ENCODE measurements at places on chromosomes 2 and 18.
A peak's percentile ranks its signal among the peaks of the same experiment; 100 is the strongest.

GRCh38 chr2:60496956-60497355, 56.5 kb downstream of the BCL11A start:
- no peak for DNase-seq

GRCh38 chr2:232120911-232121310, 159.4 kb downstream of the DIS3L2 start:
- no peak for DNase-seq

GRCh38 chr2:149585166-149585885, 2.2 kb downstream of the MMADHC start:
- DNase-seq, result no peak

DNA sequence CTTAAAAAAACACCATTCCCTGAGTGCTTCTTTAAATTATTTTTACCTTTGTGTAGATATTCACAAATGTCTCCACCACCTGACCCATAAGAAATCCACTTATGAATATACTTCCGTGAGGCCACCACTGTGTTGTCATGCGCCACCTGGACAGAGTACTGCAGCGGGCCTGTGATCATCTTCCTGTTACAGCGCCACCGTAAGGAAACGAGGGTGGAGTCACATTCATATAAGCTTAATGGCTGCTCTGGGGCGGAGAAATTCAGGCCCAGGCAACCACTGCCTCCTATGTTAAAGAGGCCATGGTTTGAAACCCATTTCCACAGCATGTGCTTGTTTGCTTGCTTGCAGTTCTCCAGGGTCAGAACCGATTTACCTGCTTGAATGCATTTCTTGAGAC, 17.7 kb downstream of the PLA2R1 start:
- DNase-seq, result no peak

GRCh38 chr2:174492963-174493431, 6.2 kb upstream of the GPR155 start:
- DNase-seq, result no peak

GRCh38 chr2:23824777-23825212, 102.1 kb downstream of the ATAD2B start:
- DNase-seq, result peak; percentile 75

DNA sequence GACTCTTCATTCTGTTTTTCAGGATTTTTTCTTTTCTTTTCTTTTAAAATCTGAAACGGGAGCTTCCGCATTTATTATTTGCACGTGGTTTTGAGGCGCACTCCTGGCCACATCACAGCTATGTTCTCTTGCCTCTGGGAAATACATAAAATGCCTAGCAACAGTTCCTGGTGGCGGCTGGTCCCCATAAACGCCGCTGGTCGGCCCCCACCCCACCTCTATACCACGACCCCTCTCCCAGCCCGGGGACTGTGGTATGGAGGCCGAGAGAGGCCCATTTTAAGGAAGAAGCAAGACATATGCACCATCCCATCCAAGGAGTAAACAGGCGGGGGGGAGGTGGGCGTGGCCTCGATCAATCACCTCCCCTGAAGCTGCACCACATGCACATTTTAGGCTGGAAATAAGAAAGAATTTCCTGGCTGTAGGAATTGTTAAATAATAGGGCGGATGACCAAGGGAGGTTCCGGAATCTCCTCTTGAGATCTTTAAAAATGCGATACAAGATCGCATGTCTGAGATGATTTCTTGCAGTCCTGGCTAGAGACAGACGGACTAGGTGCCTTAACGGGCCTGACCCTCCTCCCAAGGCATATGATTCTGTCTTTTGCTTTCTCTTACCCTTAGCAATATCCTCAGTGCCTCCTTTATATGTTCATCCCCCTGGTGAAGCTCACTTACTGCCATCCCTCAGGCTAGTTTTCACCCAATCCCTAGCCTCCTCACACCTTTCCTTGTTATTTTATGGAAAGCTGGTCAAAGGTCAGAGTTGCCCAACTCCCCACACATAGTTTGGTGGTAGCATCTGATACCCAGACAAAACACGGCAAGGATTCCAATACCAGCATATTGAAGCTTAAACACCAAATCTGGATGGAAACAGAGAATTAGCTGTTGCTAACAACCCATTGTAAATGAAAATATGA, 82.4 kb downstream of the BCL2 start:
- DNase-seq, result peak; percentile 53

DNA sequence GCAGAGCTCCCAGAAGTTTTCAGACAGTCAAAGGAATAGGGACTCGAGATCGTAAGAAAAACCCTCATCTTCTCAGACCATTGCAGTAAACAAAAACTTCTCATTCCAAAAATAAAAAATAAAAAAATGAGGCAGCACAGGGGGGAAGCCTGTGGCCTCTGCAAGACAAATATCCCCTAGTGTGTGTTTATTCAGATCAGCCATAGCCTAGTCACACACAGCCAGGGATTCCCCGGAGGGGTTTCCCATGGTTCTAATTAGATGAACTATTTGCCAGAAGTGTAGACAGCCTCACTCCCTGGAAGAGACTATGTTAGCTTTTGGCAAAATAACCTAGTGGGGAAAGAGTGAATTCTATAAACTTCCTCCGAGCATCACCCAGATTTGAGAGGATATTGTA, 122.9 kb upstream of the KLF7 start:
- DNase-seq, result no peak

- no peak for DNase-seq
These were observed 108.0 kb downstream of the DPP4 start for GRCh38 chr2:161965994-161966393.

- DNase-seq, result no peak
These were observed 27.1 kb downstream of the CAMKMT start for GRCh38 chr2:44388877-44389276.

All from fibroblast of lung (primary cell).